ENCODE measurements at places on chromosomes 7 and 10.

DNA sequence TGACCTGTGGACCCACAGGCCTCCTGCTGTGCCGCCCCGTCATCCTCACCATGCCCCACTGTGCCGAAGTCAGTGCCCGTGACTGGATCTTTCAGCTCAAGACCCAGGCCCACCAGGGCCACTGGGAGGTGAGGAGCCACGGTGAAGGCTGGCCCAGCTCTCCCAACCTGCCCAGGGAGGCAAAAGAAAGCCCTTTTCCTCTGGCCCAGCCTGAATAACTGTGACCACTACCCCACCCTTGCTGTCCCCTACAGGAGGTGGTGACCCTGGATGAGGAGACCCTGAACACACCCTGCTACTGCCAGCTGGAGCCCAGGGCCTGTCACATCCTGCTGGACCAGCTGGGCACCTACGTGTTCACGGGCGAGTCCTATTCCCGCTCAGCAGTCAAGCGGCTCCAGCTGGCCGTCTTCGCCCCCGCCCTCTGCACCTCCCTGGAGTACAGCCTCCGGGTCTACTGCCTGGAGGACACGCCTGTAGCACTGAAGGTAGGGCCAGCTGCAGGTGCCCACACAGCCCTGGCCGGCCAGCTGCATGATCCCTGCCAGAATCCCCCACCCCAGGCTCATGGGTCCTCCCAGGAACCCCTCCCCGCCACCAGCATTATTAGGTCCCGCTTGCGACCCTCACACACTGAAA is 25.5 kb upstream of the SLC29A3 start:
- DNase-seq = no peak

DNA sequence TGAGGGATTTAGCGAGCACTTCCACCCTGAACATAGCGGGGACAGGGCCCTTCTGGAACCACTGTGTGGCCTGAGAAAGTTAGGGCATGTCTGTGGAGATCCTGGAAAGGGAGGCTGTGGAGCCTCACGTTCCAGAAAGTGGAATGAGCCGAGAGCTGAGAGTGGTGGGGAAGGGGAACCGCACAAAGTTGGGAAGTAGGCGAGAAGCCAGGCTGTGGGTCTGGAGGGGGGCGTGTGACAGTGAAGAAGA is 10.4 kb upstream of the PAX2 start:
- no peak for DNase-seq

DNA sequence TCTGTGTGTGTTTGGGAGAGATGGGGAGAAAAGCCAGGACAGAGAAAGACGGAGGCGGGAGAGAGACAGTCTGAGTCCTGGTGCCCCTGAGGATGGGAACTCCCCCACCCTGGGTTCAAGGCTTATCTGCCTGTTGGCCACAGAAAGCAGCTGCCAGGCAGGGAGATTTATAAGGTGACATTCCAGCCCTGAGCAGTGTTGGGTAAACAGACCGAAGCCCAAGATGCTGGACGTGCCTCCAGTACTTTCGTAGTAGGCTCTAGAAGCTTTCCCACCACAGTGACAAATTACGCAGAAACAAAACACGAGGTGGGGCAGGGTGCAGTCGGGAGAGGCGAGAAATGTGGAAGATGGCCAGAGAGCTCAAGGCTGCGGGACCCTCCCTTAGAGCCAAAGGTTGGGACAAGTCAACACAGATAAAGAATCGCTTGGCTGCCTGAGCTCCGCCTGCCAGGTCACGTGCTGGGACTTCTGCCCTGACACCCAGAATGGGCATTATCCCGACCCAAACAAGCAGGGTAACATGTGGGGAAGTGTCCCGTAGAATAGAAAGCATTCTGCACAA is 41.1 kb downstream of the CCDC3 start:
- DNase-seq = no peak

DNA sequence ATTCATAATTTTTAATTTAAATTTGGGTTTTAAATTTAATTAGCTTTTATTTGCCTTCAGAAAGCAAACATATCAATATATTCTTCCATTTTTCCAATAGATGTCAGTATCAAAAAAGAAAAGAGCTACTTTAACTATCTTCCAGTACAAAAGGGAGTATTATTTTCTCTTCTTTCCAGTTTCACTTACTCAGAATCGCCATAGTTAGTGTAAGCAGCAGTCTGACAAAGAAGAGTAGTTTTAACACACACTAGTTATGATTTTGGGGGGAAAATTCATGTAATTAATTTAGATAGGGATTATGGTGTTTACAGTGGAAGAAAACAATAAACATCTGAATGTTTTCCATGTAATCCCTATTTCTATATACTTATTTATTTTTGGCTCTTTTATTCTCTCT is 272.6 kb upstream of the DGKB start:
- no peak for DNase-seq

- no peak for DNase-seq
These were observed 217.5 kb downstream of the SKIDA1 start for GRCh38 chr10:21308018-21308417.

DNA sequence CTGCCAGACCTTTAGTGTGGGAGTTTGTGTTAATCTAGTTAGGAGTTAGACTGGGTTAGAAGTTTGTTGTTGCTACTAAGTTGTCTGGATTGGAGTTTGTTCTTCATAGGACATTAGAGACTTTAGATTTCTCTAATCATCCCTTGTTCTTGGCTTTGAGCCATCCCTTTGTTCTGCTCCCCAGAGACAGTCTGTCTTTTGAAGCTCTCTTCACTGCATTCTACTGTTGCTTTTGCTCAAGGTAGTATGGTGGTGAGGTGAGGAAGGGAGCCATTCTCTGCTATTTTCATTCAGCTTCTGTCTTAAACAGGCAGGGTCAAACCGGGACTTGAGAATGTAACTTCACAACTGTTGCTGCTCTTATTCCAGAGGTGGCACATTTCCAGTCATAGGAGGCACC is 10.4 kb upstream of the TARP start:
- no peak for DNase-seq

DNA sequence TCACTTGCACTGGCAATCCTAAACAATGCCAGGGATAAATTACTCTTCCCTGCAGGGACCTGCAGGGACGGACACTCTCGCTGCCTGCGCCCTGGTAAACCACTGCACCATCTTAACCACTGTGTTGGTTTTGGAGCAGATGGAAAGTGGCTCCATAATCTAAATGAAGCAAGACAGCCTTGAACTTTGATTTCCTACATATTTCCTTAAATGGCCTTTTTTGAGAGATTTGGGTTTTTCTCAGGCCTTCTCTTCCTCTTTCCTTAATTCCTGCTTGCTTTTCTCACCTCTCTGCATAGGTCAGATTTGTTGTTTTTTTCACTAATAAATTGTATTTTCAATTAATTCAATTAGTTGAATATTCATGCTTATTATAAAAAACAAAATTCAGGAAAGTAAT is 2.8 kb downstream of the PILRA start:
- no peak for DNase-seq

DNA sequence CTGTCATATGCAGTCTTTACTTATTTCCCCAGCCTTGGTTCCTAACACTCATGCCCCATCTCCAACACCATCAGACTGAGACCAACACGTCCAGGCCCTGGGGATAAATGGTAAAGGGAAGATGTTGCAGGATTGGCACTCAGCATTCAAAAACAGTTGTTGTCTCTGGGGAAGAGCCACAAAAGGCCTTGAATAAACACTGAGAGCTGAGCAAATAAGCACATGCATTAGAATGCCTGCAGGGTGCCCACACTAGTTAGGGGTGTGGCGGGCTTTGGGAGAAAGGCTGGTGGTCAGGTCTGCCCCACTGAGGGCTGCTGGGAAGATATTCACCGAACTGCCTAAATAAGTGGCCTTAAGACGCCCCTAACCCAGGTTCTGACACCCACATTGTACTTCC is 391.0 kb downstream of the GFRA1 start:
- no peak for DNase-seq

DNA sequence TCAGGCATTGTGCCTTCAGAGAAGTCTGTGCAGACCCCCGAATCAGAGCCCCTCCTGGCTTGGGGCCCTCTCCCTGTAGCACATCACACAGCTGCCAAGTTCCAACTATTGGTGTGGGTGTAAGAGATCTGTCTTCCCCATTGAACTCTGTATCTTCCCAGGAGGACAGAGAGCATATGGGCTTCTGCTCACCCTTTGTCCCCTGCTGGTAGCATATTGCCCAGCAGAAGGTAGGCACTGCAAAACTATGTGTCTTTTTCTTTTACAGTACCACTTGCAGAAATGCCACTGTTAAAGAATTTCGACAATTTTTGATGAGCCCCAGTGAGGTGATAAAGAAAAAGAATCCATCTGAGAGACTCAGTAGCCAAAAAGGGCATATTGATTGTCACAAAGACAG is 59.6 kb downstream of the NPY start:
- no peak for DNase-seq

GRCh38 chr7:41709621-41710020 is 6.7 kb upstream of the INHBA start:
- peak; percentile 95 for DNase-seq

GRCh38 chr7:14673202-14673601 is 229.3 kb downstream of the DGKB start:
- no peak for DNase-seq

GRCh38 chr7:146956853-146957252 is 840.3 kb downstream of the CNTNAP2 start:
- DNase-seq = no peak

GRCh38 chr7:12257582-12257981 is 46.5 kb downstream of the TMEM106B start:
- peak; percentile 41 for DNase-seq

DNA sequence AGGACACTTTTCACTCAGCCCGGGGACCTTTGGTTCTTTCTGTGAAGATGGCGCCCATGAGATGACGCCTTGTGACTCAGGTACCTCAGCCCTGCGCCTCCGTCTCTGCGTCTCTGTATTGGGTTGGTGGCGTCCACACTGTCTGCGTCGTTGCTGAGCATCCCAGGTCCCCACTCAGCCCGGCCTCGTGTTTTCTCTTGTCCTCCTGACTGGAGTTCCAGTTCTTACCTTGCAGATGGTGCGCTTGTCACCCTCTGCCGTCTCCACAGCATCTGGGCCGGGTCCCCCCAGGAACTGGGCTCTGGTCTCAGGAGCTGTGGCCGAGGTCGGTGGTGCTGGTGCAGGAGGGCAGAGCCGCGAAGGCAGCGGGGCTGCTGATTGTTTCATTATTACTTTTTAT is 150.4 kb downstream of the WDR37 start:
- no peak for DNase-seq

DNA sequence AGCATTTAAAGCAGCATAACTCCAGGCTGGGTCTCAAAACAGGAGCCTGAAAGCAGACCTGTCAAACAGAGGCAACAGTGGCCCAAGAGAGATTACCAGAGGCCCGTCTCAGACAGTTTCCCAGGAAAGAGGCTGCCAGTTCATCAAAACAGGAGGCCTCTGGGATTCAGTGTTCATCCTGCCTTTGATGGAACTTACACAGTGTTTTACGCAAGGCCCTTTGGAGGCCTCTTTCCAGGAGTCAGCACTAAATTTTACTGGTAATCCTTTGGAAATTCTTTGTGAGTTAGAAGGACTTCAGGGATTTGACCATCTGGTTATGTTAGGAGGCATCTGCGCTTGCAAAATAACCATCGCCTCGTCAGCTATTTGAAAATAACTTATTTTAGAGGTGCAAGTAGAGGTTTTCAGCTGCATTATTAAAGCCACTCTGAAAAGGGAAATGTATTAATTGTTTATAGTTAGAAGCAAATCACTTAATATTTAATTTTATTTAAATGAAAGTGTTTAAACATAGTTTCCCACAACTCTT is 501.2 kb upstream of the COBL start:
- no peak for DNase-seq

DNA sequence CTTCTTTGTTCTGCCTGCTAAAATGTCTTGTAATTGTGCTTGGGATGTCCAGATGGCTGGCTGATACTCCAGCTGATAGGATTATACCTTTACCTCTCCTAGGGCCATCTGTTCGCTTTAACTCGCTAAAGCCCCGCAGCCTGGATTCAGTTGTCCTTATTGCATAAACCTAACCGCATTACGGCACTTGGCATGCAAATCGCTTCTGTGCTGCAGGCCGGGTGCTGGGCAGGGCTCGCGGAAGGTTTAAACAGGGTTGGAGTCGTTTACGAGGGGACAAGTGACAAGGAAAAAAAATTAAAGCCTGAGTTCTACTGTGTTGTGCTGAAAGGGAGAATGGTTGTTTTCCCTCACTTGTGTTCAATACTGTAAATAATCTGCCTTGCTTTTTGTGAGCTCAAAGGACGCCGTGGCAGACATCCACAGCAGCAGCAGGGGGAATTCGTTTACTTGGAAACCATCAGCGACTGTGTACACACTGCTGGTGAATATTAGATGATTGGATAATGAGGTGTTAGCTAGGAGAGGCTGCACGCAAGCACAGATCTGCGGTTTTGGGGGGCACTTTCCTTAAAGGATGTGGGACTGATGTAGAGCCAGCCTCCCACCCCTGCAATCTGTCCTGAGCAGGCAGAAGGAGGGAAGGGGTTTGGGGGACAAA is 93.0 kb downstream of the EBF3 start:
- DNase-seq = peak; percentile 3

- DNase-seq = peak; percentile 52
These were observed 1.0 kb downstream of the ACSL5 start for GRCh38 chr10:112374724-112375541.

DNA sequence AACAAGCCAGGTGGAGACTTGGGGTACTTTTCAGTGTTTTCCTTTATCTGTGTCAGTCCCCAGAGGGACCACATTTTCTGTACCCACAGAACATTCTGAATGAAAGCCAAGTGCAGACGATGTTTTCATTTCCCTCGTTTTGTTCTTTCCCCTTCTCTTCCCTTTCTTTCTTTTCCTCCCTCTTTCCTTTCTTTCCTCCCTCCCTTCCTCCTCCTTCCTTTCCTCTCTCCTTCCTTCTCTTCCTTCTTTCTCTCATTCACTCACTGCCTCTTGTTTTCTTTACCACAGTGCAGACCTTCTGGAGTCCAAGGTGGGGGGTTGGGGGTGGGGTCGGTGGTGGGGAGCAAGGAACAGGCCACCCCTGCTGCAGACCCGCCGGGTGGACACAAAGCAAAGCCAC is 141.4 kb upstream of the MKI67 start:
- no peak for DNase-seq

DNA sequence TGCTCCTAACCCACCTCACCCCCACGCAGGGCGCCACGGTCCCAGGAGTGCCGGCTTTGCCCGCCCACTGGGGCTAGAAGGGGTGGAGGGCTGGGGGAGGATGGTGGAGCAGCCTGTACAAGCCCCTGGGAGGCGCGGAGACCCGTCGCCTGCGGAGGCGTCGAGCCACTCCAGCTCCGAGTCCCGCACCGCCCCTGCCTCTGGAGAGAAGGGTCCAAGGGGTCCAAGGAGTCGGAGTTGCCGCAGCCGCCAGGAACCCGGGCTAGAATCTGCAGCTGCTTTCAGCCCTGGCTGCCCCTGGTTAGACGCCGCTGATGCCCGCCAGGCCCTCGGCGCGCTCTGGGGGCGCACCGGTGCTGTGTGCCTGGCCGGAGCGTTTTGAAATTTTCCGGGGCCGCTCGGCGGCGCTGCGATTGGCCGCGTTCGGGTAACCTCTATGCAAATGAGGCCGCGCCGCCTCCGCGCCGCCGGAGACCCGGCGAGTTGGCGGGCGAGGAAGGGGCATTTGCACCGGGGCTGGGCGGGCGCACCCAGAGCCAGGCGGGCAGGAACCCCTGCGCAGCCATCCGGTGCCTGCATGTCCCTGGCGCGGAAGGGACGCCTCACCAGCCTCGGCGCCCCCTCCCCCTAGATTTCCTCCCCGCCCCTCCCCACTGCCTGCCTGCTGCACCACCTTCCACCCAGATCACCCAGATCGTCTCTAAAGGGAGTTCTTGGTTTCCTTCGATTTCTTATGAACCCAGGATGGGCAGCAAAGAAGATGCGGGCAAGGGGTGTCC is at the start of gene HMX2:
Gene HMX2 (plus strand): TSS at position 502 of the 779 bp plus-strand sequence. CDS start 243 bp downstream, at position 745.
- no peak for DNase-seq

- DNase-seq = no peak
These were observed 985 bp upstream of the CYTH3 start for GRCh38 chr7:6273380-6273837.

- DNase-seq = no peak
These were observed 7.8 kb downstream of the CD36 start for GRCh38 chr7:80646083-80646865.
